ENCODE measurements at places on chromosomes 5 and 9.

DNA sequence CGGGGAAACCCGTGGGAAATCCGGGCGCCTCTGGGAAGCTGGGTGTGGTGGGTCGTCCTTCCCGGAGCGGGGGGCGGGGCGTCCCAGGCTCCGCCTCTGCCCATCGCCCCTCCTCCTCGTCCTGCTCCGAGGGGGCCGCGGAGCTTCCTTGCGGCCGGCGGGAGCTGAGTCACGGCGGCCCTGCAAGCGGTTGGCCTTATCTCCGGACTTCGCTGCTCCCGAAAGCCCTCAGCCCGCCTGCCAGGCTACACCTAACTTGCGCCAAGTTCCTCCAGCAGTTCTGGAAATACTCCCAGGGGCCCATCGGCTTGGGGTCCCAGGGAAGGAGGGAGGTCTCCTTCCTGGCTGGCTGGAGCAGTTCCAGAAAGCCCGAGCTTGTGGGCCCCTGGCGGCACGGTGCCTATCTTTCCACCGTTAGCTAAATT lies 54.1 kb upstream of the CDKN2AIPNL start:
- DNase-seq: peak; percentile 60

GRCh38 chr5:142544071-142544753 lies 141.7 kb downstream of the FGF1 start:
- DNase-seq: no peak

DNA sequence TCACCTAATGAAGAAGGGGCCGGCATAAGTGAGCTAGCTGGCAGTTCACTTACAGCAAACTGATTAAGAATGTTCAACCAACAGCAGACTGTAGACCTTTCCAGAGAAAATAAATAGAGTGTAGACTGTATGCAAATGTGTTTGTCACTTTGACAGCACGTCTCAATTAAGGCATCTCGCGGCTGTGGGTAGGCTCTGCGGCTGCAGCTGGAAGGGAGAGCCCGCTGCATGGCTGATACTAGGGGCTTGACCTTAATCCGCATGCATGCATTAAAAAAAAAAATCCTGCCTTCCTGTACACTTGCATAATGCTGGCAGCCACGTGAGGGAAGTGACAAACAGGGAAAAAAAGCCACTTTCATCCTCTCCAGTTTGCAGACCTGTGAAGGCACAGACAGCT lies 82.3 kb downstream of the CRB2 start:
- DNase-seq: no peak

DNA sequence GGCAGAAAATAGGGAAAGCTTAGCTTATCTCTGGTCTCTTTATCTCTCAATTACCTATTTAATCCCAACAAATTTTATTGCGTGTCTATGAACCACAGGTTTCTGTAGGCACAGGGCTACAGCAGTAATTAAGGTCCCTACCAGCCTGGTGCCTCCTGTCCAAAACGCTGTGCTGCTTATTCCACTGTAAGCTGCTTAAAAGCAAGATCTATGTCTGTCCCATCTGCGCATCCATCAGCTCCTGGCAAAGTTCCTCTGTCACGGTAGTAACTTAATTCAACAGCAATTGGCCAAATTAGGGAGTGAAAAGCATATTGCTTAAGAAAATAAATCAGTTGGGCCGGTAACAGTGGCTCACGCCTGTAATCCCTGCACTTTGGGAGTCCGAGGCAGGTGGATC lies 235.8 kb upstream of the VLDLR start:
- DNase-seq: no peak

- no peak for DNase-seq
Measured at GRCh38 chr9:121233906-121234831, 32.5 kb upstream of the RAB14 start.

- DNase-seq: no peak
Measured at GRCh38 chr9:1604942-1605560, 410.1 kb upstream of the SMARCA2 start.

- DNase-seq: no peak
Measured at GRCh38 chr5:91379246-91379913, 3.7 kb downstream of the ARRDC3 start.

DNA sequence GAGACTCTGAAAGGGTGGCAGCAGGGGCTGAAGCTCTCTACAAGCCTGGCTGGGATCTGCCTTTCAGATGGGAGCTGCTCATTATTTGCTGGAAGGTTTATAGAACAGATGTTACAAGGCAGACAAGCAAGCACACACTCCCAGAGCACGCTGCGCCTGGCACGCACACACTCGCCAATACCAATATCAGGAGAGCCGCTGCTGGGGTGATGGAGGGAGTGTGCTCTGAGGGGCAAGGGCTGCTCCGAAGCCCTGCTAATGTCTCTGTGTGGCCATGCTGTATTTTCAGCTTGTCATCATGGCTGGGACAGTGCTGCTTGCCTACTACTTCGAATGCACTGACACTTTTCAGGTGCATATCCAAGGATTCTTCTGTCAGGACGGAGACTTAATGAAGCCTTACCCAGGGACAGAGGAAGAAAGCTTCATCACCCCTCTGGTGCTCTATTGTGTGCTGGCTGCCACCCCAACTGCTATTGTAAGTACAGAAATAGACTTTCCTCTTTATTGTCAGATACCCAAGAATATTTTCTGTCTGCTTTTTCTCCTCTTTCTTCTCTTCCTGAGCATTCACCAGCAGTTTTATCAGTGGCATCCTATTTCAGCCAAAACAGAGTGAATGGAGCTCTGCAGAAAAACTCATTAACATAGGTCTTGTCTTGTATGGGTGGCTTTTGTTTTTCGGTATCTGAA lies 115.1 kb downstream of the BAAT start:
- no peak for DNase-seq

DNA sequence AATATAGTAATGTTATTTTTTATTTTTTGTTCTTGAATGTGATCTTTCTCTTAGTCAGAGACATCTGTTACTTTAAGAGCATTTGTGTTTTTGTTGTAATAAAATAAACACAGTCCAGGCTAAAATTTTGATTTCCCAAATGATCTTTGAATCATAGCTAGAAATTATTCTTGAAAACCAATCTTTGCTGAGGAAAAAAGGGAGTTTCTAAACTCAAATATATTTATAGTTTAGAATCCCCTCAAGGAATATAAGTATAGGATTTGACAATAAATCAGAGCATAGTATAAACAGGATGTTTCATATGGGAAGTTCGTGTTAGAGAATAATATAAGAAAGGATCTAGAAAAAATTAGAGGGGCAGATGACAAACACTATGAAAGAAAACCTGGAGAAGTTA lies 118.8 kb upstream of the ADAMTS19 start:
- no peak for DNase-seq

GRCh38 chr5:141496038-141496437 lies 7.2 kb downstream of the PCDHGC5 start:
- DNase-seq: no peak

GRCh38 chr9:87464110-87464991 lies 33.3 kb upstream of the DAPK1 start:
- DNase-seq: no peak

DNA sequence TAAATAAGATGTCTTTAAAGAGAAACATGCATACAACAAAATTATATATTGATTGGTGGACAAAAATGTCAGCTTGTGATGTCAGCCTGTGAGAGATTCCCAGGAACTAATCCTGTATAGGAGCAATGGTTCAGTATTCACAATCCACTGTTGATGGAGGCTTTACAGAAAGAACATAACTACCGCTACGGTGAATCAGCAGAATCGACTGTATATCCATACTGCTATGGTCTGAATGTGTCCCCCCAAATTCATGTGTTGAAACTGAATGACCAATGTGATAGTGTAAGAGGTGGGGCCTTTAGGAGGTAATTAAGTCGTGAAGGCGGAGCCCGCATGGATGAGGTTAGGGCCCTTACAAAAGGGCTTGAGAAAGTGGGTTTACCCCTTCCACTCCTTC lies 40.4 kb upstream of the TBC1D2 start:
- no peak for DNase-seq

DNA sequence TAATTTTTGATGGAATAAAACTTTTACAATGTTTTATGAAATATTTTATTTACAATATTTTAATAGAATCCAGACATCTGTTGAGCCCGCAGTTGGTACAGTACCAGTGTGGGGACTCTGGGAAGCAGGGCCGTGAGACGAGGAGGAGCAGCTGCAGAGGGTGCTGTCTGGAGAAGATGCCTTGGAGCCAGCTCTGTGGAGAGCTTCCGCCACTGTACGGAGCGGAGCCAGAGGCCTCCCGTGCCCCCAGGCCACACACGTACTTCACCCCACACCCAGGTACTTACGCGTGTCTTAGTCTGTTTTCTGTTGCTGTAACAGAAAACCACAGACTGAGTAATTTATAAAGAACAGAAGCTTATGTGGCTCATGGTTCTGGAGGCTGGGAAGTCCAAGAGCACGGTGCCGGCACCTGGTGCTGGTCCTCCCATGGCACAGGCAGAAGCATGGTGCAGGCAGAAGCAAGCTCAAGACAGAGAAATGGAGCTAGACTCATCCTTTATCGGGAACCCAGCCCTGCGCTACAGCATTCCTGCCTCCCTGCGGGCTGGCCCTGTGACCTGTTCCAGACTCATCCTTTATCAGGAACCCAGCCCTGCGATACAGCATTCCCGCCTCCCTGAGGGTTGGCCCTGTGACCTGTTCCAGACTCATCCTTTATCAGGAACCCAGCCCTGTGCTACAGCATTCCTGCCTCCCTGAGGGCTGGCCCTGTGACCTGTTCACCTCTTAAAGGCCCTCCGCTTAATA lies 23.3 kb downstream of the CEP72 start:
- no peak for DNase-seq

- DNase-seq: no peak
Measured at GRCh38 chr9:133545494-133546286, 11.2 kb downstream of the ADAMTSL2 start.

DNA sequence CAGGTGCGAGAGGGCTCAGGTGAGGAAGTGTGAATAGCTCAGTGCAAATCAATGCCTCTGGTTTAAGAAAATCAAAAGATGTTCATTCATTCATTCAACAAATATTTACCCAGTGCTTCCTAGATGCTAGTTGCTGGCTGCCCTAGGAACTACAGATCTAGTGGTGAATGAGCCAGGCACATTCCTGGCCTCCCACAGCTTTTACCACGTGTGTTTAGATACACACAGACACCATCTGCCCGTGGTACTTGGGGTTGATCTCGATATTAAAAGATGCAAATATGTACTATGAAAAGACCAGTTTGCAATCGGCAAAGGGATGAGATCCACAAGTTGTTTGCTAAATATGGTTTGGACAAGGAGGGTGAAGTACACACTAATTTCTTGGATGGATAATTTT lies 78.2 kb downstream of the GTF3C4 start:
- no peak for DNase-seq

DNA sequence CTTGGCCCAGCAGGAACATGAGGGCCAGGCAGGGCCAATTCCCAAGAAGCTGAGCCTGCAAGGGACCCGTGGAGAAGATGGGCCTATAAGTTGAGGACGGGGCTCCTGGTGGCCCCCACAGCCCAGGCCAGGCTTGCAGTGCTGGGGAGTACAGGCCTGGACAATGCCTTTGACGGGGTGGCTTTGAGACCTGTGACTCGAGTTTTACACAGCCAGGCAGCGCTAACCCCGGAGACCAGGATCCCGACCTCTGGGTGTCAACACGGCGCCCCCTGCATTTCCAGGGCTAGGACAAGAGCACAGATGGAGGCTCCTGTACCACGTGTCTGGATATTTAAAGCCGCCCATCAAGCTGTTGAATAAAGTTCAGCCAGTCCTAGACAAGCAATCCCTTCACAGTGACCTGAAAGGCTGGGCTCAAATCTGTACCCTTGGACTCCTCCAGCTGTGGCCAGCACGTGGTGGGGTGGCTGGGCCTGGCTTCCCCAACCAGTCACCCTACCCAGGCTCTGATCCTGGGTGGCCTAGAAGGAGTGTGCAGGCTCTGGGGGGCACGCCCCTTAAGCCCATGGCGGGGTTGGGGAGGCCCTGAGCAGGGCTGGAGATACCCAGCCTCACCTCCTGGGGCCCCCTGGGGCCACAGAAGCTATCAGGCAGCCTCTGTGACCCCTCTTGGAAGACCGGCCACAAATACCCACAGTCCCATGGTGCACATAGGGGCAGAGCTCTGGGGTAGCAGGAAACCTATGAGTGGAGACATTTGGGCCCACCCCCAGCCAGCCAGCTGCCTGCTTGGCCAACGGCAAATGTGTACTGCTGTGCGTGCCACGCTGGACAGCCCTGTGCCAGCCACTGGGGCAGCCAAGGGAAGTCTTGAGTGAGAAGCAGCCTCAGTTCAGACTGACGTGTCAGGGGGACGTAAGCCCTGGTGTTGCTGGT lies 88.7 kb downstream of the NTNG2 start:
- DNase-seq: no peak
